ENCODE measurements at places on chromosomes 16 and 17. TPM values are rescaled to one million over a fixed set of nuclear protein-coding genes. Genes with fewer than 3 reads are reported as not detected.

The KRTAP9-2 gene
- total RNA-seq = not detected

The PYY gene
- total RNA-seq = not detected

The PYDC1 gene
- total RNA-seq = not detected

The CYB5B gene
- total RNA-seq = 61.8 TPM

The ZNF668 gene
- total RNA-seq = 9.8 TPM

All from smooth muscle cell of the umbilical artery (primary cell).